ENCODE measurements at places on chromosomes 1 and 21. TPM values are rescaled to one million over a fixed set of nuclear protein-coding genes. Genes with fewer than 3 reads are reported as not detected.

Gene PRMT6
- total RNA-seq = 8.9 TPM

Gene S100A12
- not detected for total RNA-seq

Gene CDC42SE1
- total RNA-seq = 65.5 TPM

Gene S100A8
- total RNA-seq = 1.2 TPM

Gene COPA
- total RNA-seq = 165 TPM

Gene SH2D5
- total RNA-seq = 0.15 TPM

Gene LRRC71
- total RNA-seq = not detected

Gene ZNF695
- total RNA-seq = 1.1 TPM

Gene CBR3
- total RNA-seq = 1.3 TPM

Gene ZNF593OS
- total RNA-seq = not detected

Gene IFNLR1
- total RNA-seq = 11.3 TPM

Gene S100A2
- total RNA-seq = 1.1 TPM

Gene SPATA1
- 1.1 TPM for total RNA-seq

Gene MGST3
- total RNA-seq = 366 TPM

Gene HSPA6
- total RNA-seq = 0.64 TPM

Gene COL6A1
- 111 TPM for total RNA-seq

Gene JMJD4
- total RNA-seq = 11.9 TPM

Gene ABCG1
- total RNA-seq = 17.0 TPM

Gene AKNAD1
- total RNA-seq = not detected

Gene KRTAP12-2
- not detected for total RNA-seq

Data from left colon (tissue), 2 donors.